ENCODE measurements at places on chromosomes 2 and 18.

GRCh38 chr2:206886696-206887095, 52.6 kb upstream of the CPO start:
- no peak for DNase-seq

DNA sequence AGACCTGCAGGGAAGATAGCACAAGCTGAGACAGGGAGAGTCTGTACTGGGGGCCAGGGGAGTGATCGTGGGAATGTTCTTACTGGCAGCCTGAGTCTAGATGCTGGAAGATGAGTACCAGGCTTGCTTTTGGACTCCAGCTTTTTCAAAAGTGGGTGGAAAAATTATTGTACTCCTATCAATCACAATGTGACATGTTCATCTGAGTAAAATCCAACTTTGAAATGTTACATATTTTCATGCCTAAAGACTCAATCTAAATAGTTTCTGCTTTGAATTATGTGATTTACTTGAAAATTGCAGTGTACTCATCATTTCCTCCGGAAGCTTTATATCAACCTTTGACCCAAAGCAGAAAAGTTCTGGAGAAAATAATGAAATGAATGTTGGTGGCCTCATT, 49.7 kb upstream of the ST3GAL5 start:
- no peak for DNase-seq

- no peak for DNase-seq
Observed at GRCh38 chr2:179460181-179460929, 195.7 kb upstream of the SESTD1 start.

GRCh38 chr2:223944703-223945531, at the start of gene WDFY1:
Gene WDFY1 (minus strand): TSS chr2:223945335. CDS start chr2:223945284, 51 bp downstream.
- peak; percentile 66 for DNase-seq

DNA sequence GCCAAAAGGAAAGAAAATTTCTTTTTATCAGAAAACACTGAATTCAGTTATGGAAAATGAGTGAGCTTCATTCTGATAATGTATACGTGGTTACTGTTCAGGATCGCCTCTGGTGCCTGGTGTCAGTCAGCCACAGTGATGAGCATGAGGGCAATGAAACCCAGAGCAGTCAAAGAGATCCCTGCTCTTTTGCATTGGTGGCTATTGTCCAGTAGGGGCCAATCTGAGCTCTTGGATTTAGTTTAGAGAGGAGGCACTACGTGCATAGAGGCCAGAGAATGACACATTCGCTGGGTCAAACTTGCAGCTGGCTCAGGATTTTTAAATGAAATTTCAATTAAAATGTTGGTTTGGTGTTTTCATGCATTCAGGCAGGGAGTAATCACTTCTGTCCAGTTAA, 522.9 kb downstream of the TMEM182 start:
- DNase-seq: no peak

DNA sequence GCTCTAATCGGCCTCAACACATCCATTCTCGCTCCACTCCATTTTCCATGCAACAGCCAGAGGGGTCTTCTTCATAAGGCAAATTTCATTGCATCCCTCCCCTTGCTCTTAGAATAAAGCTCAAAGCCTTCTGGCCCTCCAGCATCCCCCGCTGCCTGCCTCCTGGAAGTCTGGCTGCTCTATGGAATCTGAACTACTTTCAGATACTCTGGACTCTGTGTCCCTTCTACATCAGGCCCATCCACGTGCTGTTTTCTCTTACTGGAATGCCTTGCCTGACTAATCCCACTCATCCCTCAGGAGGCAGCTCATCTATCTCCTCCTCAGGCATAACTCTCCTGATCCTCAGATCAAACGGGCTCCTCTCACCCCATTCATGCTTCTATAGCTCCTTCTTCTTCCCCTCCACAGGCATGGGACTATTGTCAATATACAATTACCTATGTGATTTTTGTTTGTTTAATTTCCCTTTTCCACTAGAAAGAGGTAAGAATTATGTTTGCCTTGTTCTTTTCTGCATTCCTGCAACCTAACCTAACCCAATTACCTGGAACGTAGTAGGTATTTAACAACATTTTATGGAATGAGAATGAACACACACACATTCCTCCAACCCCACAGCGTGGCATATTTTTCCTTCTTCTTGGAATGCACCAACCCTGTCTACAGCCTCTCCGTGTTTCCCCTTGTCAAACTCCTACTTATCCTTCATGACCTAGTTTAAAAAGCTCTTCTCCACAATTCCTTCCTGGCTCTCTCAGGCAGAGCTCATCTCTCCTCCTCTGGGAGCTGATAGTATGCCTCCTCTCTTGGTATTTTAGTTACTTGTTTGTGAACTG, 49.5 kb downstream of the LBH start:
- DNase-seq: no peak

GRCh38 chr2:67604360-67604759, 207.2 kb downstream of the ETAA1 start:
- DNase-seq: no peak

DNA sequence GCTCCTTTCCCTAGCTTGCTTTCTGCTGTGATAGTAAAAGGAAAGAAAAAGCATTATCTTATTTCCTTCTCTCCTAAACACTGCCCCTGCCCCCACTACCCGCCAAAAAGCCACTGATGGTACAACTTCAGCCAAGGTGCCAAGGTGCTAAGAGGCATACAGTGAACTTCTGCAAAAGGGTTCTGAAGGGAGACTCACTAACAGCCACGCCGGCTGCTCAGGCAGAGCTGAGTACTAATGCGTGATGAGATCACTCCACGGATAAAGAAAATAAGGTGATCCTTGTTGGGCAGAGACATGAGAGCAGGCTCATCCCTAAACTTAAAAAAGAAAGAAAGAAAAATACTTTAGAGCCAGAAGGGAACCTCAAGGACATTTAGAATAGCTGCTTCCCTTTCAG, 60.5 kb upstream of the PXDN start:
- no peak for DNase-seq

DNA sequence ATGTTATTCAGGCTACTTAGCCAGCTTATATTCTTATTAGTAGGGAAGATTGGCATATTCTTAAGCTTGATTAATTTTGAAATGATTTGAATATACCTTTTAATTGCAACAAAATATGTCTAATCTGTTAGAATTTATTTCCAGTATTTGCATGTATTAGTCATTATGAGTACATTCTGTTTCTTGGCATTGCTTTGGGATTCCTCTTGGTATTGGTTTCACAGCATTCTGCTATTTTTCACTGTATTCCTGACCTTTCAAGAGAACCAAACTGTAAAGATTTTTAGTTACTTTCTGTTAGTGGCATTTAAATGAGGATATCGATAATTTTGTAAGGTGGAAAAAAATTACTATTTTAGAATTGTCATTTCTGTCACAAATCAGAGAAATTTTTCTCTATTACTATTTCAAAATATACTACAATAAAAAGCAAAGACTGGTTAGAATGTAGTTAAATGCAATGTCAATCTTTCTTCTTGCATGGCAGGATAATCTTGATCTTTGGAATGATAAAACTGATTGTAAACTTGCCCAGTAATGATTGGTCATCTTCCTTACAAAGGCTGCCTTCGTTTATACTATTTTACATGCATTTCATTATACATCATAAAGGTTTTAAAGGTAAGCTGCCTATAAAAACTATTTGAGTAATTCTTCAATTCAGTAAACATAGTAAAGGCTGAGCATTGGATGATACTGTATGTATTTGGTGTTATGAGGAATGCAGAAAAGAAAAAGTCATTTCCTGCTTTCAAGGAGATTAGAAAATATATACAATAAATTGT, 86.1 kb downstream of the SLC4A10 start:
- DNase-seq: no peak

GRCh38 chr18:366466-367061, 98.7 kb upstream of the THOC1 start:
- no peak for DNase-seq

DNA sequence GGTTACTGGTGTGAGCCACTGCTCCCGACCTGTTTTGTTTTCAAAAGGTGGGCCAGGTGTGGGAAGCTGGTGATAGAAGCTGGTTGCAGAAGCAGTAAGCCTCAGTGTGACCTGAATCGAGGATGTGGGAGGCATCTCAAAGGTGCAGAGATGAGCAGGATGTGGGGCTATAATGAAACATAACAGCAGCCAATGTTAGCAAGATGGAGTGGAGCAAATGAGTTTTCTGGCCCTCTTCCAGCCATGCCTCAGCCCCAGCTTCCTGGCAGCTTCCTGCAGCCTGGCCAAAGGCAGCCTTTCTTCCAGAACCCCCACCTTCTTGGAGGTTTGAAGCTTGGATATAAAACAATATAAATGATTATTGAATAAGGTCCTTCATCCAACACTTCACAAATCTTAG, 184.8 kb downstream of the NCK2 start:
- no peak for DNase-seq

GRCh38 chr18:56869189-56869777, 218.1 kb downstream of the WDR7 start:
- no peak for DNase-seq

DNA sequence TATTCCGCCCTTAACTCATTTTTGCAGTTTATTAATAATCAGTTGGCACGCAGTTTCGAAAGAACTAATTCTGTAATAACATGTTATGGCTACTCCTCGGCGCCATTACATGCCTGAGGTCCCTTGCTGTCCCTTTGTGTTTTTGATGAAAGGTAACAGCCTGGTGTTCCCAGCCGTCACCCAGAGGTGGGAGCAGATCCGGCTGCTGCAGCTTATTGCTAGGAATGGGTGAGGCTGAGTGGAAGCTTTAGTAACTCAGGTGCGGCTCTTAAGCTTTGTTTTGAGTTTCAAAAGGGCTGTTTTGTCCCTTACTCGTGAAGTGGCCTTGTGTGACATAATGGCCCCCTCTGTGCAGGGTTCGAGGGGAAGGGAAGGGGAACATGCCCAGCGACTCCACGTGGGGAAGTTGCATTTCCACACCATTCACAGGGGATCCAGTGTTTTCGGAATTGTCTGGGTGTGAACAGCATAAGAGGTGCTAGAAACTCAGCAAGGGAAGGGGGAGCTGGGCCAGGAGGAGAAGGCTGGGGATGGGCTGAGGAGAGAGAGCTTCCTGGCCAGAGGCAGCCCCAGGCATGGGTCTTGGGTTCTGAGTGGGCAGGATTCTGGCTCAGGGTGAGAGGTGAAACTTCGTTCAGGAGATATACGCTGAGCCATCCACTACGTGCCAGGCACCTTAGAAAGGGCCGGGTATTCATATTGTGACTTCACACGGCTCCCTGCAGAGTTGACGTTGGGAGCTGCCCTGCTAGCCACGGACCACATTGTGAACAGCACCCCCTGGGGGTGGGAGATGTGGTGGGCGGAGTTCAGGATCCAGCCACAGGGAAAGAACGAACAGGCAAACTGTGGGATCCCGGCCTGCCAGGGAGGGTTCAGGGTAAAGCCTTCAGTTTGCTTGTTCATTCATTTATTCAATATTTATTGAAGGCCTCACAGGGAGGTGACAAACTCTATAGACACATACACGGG, 84.4 kb downstream of the TGOLN2 start:
- DNase-seq: no peak

GRCh38 chr2:230816735-230817134, 48.0 kb upstream of the ITM2C start:
- DNase-seq: no peak

DNA sequence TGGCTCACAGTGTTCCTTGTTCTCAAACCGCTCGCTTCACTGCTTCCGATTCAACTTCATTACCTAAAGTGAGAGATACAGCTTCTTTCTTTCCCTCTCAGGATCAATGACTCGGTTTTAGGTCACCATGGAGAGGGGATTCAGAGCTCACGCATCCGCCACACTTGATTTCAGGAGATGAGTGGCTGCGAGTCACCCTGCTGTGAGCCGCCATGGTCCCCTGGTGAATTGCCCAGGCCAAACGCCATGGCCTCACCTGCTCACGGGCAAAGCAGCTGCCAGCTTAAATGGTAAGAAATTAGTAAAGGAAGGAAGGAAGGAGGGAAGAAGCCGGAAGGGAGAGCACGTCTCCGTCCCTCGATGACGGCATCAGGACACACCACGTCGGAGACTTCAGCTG, 60.5 kb downstream of the ADNP2 start:
- no peak for DNase-seq

DNA sequence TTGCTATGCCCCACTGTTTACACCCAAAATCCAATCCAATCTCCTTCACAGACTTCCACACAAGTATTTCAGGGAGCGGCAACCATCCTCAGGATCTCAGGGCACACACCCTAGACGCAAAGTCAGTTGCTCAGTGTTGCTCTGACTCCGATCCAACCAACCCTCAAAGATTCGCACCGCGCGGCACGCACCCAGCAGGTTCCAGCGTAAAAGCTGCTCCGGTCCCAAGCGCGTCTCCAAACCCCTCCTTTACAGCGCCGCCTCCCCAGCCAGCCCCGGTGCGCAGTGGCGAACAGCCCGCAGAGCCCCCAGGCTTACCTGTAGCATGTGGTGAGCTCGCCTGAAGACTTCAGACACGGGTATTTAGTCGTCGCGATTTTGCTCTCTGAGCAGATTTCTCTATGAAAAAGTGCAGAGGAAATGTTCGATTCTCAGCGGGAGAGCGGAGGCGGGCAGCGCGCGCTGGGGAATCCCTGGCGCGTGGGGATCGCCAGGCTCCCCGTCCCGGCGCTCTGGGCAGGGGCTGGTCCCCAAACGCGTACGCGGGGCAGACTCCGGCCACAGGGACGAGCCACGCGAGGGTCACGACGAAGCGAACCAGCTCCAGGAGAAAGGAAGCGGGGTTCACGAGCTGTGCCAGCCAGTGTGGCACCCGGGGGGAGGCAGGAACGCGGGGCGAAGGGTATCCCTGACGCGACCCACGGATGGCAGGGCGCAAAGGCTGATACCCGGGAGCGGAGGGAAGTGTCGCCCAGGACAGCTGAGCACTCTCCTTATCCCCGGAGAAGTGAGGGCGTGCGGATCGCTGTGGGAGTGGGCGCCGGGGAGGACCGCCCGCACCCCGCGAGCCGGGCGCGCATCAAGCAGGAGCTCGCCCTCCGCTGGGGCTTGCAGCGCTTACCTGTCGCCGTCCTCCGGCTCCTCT, 650 bp downstream of the CCBE1 start:
- no peak for DNase-seq

DNA sequence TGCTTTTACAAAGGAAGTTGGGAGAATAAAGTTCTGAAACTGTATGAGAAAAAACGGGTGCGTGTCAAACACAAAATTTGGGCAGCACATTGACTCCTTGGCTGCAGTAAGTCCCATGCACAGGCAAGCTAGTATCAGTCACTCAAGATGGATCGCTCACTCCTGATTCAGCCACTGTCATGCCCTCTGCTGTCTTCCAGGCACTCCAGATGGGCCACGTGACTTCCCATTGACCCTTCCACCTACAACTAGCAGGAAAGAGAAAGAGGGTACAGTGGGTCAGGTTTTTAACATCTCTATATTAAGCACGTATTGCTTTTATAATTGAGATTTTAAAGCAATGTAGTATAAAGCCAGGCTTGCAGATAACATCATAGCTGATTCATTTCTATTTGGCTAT, 8.6 kb downstream of the ARHGEF33 start:
- DNase-seq: no peak

- no peak for DNase-seq
Observed at GRCh38 chr2:41914936-41915335, 132.9 kb upstream of the PKDCC start.

DNA sequence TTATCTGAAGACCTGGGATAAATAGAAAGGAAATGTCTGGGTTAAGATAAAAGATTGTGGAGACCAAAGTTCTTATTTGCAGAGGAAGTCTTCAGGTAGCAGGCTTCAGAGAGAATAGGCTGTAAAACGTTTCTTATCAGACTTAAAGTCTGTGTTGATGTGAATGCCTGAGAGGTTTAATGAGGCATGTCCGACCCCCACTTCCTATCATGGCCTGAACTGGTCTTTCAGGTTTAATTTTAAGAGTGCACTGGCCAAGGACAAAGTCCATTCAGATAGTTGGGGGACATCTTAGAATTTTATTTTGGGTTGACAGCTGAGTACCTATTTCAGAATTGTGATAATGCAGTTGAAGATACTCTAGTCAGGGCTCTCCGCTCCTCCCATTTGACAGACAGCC, 92.1 kb downstream of the ATL2 start:
- no peak for DNase-seq
